ENCODE measurements at places on chromosomes 5 and 9. TPM values are rescaled to one million over a fixed set of nuclear protein-coding genes. Genes with fewer than 3 reads are reported as not detected.

GRCh38 chr5:93154535-93154934 is 426.5 kb downstream of the NR2F1-AS1 start:
- H3K27ac ChIP-seq: no peak overlapping the region
- no peaks in the 10 kb centered on the region for H3K27me3 ChIP-seq
- no peak overlapping the region for H3K4me3 ChIP-seq

GRCh38 chr5:57779383-57780223 is 297.0 kb upstream of the ACTBL2 start:
- H3K27me3 ChIP-seq: no peaks in the 10 kb centered on the region
- H3K36me3 ChIP-seq: no peaks in the 10 kb centered on the region
- DNase-seq: peak; percentile 78
- no peak overlapping the region for H3K4me3 ChIP-seq

- no peaks in the 10 kb centered on the region for H3K36me3 ChIP-seq
- H3K4me1 ChIP-seq: no peaks in the 10 kb centered on the region
- no peak overlapping the region for H3K27ac ChIP-seq
- H3K4me3 ChIP-seq: no peak overlapping the region
Observed at GRCh38 chr5:143386725-143387124, 16.8 kb downstream of the NR3C1 start.

PRR16 gene
- total RNA-seq: 0.62 TPM

- no peak overlapping the region for H3K27ac ChIP-seq
- 0 out of 2 replicates have a peak, but pooled peaks cover 8% of the 10 kb centered on the region for H3K4me1 ChIP-seq
- H3K4me3 ChIP-seq: no peak overlapping the region
- no peaks in the 10 kb centered on the region for H3K27me3 ChIP-seq
Observed at GRCh38 chr5:95076395-95077185, 208.3 kb downstream of the MCTP1 start.

- no peak overlapping the region for H3K27ac ChIP-seq
- H3K27me3 ChIP-seq: no peaks in the 10 kb centered on the region
- H3K4me3 ChIP-seq: no peak overlapping the region
- H3K4me1 ChIP-seq: no peaks in the 10 kb centered on the region
- no peak for DNase-seq
Observed at GRCh38 chr9:34227445-34227844, 48.6 kb downstream of the UBAP1 start.

DNA sequence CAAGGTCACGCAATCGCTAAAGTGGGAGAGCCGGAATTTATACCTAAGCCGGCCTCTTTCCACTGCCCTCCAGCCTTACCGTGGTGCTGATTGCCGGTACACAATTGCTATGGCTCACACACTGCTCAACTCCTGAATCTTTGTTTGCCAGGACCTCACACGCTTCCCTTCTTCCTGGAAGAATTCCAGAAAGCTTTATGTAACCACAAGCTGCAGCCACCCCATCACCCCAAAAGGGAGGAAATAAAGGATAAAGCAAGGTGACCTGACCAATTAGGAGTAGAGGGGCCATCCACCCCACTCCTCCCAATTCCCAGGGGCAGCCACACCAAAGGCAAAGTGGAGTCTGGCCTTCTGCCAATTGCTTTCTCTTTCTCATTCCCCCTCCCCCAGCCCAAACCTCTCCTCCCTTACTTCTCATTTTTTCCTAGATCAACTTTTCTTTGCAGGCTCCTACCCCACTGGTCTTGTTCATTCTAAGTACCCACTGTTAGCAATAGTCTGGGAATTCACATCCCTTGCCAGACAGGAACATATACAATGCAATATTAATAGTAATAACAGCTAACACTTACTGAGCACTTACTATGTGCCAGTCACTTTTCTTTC is 18.0 kb upstream of the CDC23 start:
- H3K4me1 ChIP-seq: no peaks in the 10 kb centered on the region
- H3K4me3 ChIP-seq: no peak overlapping the region

ATOSB gene
- 3.1 TPM for total RNA-seq

DNA sequence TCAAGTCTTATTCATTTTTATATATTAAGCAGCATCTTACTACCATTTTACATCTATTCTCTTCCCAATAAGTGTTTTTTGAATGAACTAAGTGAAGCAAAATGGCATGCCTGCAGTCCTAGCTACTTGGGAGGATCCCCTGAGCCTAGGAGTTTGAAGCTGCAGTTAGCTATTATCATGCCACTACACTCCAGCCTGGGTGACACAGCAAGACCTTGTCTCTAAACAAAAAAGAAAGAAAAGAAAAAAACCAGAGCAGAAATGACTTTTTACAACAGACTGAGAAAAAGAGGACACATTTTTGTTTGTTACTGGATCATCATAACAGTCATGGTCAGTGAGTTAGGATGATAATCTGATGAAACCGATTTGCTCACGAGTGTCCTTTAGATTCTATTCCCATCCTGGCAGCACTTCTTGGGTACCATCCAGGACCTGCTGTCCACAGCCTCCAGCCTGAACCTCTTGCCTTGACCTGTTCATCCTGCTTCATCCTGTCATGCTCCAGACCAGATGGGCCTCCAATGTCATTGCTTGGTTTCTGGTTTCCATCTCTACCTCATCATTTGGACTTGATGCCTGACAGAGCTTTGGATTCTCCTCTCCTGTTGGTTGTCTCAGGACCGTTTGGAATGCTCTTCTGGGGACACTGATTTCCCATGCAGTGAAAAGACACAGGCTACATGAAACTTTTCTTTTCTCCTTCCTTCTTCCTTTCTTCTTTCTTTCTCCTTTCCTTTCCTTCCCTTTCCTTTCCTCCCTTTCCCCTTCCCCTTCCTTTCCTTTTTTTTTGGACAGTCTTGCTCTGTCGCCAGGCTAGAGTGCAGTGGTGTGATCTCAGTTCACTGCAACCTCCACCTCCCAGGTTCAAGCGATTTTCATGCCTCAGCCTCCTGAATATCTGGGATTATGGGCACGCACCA is 50.1 kb upstream of the GLRX start:
- no peak overlapping the region for H3K27ac ChIP-seq
- no peak for DNase-seq
- H3K4me3 ChIP-seq: no peak overlapping the region
- H3K36me3 ChIP-seq: no peaks in the 10 kb centered on the region
- H3K27me3 ChIP-seq: no peaks in the 10 kb centered on the region

GRCh38 chr5:158020555-158021418 is 161.8 kb upstream of the CLINT1 start:
- H3K36me3 ChIP-seq: no peaks in the 10 kb centered on the region
- no peak overlapping the region for H3K27ac ChIP-seq
- DNase-seq: no peak
- H3K27me3 ChIP-seq: no peaks in the 10 kb centered on the region
- H3K4me3 ChIP-seq: no peak overlapping the region

DNA sequence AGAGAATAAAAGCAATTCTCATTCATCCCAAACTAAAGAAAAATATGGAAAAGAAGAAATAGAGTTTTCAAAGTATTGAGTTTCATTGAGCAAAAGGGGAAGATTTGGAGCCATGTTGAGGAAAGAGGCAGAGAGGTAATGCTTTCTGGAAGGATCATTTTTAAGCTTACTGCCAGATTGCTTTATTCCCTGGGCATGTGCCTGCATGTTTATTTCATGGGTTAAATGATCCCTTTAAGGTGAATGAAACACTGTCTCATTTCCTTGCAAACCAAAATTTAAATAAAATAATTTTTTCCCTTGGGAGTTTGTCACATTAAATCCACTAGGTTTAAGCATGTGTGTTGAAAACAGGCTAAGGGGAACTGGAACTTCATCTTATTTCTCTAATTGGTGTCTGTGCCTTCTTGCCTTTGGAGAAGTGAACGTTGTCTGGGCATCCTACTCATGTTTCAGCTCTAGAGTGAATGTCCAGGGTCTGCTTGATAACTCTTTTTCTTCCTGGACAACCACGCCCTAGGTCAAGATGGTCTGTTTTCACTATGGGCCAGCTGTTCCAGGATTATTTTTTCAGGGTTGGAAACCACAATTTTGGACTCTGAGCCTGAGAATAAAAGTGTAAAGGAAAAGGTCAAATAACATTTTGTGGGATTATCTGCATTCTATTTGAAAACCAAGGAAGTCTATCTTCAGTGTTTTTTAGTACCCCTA is 114.1 kb upstream of the ELL2 start:
- no peaks in the 10 kb centered on the region for H3K27me3 ChIP-seq
- H3K4me3 ChIP-seq: no peak overlapping the region
- no peak overlapping the region for H3K27ac ChIP-seq
- H3K36me3 ChIP-seq: no peaks in the 10 kb centered on the region
- H3K4me1 ChIP-seq: no peaks in the 10 kb centered on the region

GRCh38 chr9:73148447-73148937 is 3.2 kb upstream of the ANXA1 start:
- H3K4me3 ChIP-seq: no peak overlapping the region
- no peak overlapping the region for H3K27ac ChIP-seq
- no peak for DNase-seq
- H3K36me3 ChIP-seq: no peaks in the 10 kb centered on the region
- H3K27me3 ChIP-seq: no peaks in the 10 kb centered on the region

GRCh38 chr5:137487600-137487999 is 11.5 kb downstream of the SPOCK1 start:
- no peaks in the 10 kb centered on the region for H3K4me1 ChIP-seq
- H3K36me3 ChIP-seq: no peaks in the 10 kb centered on the region
- H3K27me3 ChIP-seq: no peaks in the 10 kb centered on the region
- DNase-seq: no peak
- H3K27ac ChIP-seq: no peak overlapping the region

TMEM232 gene
- total RNA-seq: 4.4 TPM

- H3K4me1 ChIP-seq: peaks cover 20% of the 10 kb centered on the region
- H3K27ac ChIP-seq: no peak overlapping the region
- DNase-seq: no peak
- H3K27me3 ChIP-seq: no peaks in the 10 kb centered on the region
- no peaks in the 10 kb centered on the region for H3K36me3 ChIP-seq
- no peak overlapping the region for H3K4me3 ChIP-seq
Observed at GRCh38 chr5:78912085-78912771, 72.9 kb downstream of the ARSB start.

PROB1 gene
- 2.7 TPM for total RNA-seq

NCS1 gene
- total RNA-seq: 34.3 TPM

LRRC19 gene
- not detected for total RNA-seq

PCDHAC1 gene
- total RNA-seq: 9.9 TPM

BRINP1 gene
- 33.5 TPM for total RNA-seq

- no peak overlapping the region for H3K27ac ChIP-seq
- H3K27me3 ChIP-seq: no peaks in the 10 kb centered on the region
- H3K4me1 ChIP-seq: no peaks in the 10 kb centered on the region
Observed at GRCh38 chr5:86760661-86761060, 142.9 kb downstream of the COX7C start.

IL5 gene
- total RNA-seq: not detected

DNA sequence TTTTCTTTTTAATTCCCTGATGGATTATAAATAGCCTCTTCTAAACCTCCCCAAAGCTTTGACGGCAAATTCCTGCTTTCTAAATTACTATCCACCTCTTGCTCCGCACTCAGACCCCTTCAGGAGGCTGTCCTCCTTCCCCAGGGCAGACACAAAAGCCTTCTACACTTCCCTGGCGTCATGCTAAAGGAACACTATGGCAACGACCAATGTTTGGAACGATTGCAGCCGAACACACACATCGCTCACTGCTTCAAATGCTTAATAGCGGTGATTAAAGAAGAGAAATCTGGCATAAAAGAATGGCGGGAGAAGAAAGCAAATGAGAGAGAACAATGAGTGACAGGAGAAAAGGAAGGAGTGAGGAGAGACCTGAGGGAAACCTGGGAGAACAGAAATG is 297.3 kb downstream of the MLLT3 start:
- no peaks in the 10 kb centered on the region for H3K4me1 ChIP-seq
- no peaks in the 10 kb centered on the region for H3K36me3 ChIP-seq
- H3K4me3 ChIP-seq: no peak overlapping the region
- H3K27me3 ChIP-seq: no peaks in the 10 kb centered on the region
- DNase-seq: no peak

GABRP gene
- total RNA-seq: 3.0 TPM

DNA sequence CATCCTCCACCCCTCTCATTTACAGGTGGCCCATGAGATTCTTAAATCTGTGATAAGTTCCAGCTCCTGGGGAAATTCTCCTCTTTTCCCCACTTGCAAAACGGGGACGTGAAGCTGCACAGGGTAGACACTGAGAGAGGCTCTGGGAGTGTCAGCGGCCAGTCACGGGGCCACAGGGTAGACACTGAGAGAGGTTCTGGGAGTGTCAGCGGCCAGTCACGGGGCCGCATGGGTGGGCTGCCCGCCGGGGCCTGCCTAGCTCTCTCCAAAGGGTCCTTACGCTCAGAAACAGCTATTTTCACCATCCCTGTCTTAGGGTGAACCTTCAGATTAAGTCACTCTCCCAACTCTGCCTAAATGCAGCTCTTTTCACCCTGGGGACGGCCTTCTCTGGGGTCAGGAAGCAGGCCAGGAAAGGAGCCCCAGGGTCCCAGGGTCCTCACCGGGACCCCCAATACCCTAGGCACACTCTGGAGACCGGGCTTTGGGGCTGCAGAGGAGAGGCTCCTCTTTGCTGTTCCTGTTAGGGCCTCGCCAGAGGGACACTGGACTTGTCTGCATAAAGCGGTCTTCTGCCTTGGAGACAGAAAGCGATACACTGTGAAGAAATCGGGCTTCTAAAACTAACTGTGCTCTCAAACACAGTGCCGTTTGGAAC is 1.5 kb downstream of the FAM78A start:
- no peaks in the 10 kb centered on the region for H3K36me3 ChIP-seq
- DNase-seq: no peak
- no peak overlapping the region for H3K4me3 ChIP-seq
- H3K27me3 ChIP-seq: peaks cover 18% of the 10 kb centered on the region
- H3K27ac ChIP-seq: no peak overlapping the region

DNA sequence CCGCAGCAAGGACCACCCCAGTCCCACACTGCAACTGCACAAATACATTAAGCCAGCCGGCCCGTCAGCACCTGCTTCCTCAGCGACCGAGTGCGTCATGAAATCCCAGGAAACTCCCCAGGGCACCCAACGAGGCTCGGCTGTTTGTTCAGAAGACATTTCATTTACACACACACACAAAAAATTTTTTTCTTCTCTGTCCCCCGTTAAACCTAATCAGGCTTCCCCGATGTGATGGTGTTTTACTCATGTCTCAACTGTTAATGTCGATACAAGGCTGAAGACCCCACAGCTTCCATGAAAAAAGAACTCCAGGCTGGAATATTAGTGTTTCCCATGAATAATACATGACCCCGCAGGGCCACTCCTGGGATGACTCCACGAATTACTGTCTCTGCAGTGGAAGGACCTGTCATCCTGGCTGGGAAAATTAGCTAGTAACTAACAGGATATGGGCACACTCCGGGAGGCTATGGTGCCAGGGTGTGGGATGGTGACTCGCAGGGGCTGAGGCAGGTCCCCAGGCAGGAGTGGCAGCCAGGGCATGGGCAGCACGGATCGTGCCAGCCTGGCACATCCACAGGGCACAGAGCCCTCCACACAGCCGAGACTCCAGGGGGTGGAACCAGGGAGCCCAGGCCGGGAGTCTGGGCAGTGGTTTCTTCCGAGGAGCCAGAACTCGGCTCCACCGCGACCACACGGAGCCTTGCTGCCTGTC is 102.4 kb downstream of the VAV2 start:
- no peak overlapping the region for H3K27ac ChIP-seq
- no peak for DNase-seq
- no peaks in the 10 kb centered on the region for H3K36me3 ChIP-seq
- H3K27me3 ChIP-seq: no peaks in the 10 kb centered on the region
- no peaks in the 10 kb centered on the region for H3K4me1 ChIP-seq

- H3K27me3 ChIP-seq: no peaks in the 10 kb centered on the region
- peaks cover 61% of the 10 kb centered on the region for H3K4me1 ChIP-seq
- H3K4me3 ChIP-seq: no peak overlapping the region
- no peak for DNase-seq
- H3K27ac ChIP-seq: no peak overlapping the region
Observed at GRCh38 chr5:124655251-124655917, 91.1 kb downstream of the ZNF608 start.

C9orf152 gene
- not detected for total RNA-seq

Measured in GM23338 (cell line).